Daoy (cell line): ENCODE measurements at places on chromosomes 12 and 14.

- no peak for DNase-seq
These were observed 711.9 kb upstream of the TMEM132C start for GRCh38 chr12:127555071-127555470.

DNA sequence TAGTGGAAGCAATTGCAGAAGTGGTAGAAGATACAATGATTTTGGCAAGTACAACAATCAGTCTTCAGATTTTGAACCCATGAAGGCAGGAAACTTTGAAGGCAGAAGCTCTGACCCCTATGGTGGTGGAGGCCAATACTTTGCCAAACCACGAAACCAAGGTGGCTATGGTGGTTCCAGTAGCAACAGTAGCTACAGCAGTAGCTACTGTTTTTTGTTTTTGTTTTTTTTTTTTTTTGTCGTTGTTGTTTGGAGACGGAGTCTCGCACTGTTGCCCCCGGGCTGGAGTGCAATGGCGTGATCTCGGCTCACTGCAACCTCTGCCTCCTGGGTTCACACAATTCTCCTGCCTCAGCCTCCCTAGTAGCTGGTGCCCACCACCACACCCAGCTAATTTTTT, 47.4 kb downstream of the IFNG-AS1 start:
- DNase-seq = no peak

- no peak for DNase-seq
These were observed 3.1 kb downstream of the CBLN3 start for GRCh38 chr14:24426150-24426911.

- no peak for DNase-seq
These were observed 25.8 kb downstream of the TMEM120B start for GRCh38 chr12:121738340-121738858.
